Activated naive CD4-positive, alpha-beta T cell (primary cell): ENCODE measurements at places on chromosomes 11 and 22.

- DNase-seq = no peak
Observed at GRCh38 chr22:37985751-37986281, 1.5 kb upstream of the SOX10 start.

- no peak for DNase-seq
Observed at GRCh38 chr22:40741116-40741515, 61.8 kb downstream of the MCHR1 start.

DNA sequence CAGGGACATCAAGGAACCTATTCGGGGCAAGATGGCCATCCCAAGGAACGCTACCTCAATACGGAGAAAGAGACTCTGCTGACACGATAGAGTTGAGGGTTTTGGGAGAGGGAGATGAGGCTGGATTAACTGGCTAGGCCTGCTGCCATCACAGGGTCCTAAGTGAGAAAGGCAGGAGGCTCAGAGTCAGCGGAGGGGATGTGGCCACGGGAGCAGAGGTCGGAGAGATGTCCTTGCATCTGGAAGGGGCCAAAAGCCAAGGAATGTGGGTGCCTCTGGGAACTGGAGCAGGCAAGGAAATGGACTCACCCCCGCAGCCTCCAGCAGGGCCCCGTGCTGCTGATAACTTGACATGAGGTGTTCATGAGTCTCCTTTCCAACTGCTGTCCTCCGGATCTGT is 31.0 kb upstream of the RFPL3 start:
- DNase-seq = no peak

DNA sequence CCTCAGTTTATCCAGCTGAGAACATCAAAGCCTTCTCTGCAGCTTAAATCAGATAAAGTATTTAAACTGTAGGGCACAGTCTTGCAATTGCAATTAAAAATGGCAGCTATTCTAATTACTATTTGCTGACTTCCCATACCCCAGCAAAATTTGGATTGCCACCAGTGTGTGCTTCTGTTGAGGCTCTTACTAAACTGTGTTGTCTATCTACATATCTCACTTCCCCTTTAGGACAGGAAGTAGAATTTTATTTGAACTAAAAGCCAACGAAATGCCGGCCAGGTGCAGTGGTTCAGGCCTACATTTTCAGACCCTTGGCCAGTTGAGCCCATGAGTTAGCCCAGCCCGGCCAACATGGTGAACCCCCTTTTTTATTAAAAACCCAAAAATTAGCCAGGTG is 7.1 kb downstream of the SAA4 start:
- DNase-seq = no peak

DNA sequence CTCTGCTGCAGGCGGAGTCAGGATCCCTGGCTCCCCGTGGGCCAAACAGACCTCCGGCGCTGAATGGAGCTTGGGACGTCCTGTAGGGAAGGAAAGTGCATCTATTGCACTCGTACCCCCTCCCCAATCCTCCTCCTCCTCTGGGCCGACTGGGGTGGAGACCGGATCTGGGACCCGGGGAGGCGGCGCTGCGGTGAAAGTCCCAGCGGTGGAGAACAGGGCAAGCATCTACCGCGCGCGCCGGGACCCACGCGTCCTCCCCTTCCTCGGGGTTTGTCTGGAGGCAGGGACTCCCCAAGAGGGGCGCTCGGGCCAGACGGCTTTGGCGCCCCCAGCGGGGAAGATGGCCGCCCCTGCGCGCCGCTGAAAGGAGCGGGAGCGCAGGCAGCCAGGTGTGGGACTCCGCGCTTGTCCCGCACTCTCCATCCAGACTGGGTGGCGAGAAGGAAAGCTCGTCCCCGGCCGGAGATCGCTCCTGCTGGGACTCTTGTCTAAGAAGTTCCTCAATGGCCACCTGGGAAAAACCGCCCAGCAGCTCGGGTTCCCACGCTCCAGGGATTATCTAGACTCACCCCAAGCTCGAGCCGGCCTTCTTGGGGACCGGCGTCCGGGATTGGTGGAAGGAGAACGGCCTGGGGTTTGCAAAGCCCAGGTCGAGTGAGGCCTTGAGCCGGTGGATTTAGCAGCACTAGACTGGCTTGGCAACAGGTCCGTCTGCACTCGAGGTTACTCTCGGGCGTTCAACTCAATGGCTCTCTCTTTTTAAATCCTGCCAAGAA is 718 bp downstream of the FADS2 start:
- no peak for DNase-seq

GRCh38 chr22:27616033-27616432 is 185.5 kb downstream of the MN1 start:
- no peak for DNase-seq

- DNase-seq = no peak
Observed at GRCh38 chr11:102081313-102081712, 28.9 kb upstream of the YAP1 start.

- DNase-seq = no peak
Observed at GRCh38 chr11:16841984-16842383, 103.5 kb downstream of the C11orf58 start.

GRCh38 chr22:22989856-22990255 is 80.5 kb upstream of the GNAZ start:
- no peak for DNase-seq

GRCh38 chr22:39133871-39134270 is 18.6 kb downstream of the CBX7 start:
- DNase-seq = no peak

DNA sequence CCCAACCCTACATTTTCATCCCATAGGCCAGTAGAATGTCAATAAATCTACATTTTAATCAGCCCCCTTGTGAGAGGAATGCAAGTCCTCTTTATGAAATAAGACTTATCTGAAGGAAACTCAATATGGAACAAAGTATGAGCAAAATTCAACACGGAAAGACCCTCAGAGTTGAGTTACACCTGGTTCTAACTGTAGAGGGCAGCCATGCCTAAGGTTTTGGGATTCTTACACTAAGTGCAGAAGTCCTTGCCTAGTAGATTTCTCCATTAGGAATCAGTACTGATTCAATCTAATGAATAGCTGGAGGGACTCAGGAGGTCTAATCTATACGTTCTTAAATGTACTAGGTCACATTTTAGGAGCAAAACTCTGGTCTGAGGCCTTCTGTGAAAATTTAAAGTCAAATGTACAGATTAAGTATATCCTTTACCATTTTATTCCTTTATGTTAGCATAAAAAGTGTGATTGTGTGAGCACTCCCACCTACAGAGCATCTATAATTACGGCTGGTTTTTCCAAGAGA is 904.5 kb downstream of the DLG2 start:
- no peak for DNase-seq

GRCh38 chr22:28899199-28899853 is 16.0 kb downstream of the ZNRF3 start:
- DNase-seq = peak; percentile 20

DNA sequence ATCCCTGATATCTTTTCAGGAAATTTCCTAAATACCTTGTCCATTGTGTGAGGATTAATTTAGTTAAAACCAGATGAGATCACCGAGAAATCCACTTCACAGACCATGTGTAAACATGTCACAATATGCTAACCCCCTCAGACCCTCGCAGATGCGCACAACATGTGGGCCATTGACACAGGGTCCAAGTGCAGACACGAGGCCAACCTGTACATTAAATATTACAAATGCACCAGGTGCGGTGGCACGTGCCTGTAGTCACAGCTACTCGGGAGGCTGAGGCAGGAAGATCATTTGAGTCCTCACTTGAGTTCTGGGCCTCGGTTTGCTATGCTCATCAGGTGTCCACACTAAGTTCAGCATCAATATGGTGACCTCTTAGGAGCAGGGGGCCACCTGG is 9.9 kb upstream of the TMPRSS4 start:
- DNase-seq = no peak

DNA sequence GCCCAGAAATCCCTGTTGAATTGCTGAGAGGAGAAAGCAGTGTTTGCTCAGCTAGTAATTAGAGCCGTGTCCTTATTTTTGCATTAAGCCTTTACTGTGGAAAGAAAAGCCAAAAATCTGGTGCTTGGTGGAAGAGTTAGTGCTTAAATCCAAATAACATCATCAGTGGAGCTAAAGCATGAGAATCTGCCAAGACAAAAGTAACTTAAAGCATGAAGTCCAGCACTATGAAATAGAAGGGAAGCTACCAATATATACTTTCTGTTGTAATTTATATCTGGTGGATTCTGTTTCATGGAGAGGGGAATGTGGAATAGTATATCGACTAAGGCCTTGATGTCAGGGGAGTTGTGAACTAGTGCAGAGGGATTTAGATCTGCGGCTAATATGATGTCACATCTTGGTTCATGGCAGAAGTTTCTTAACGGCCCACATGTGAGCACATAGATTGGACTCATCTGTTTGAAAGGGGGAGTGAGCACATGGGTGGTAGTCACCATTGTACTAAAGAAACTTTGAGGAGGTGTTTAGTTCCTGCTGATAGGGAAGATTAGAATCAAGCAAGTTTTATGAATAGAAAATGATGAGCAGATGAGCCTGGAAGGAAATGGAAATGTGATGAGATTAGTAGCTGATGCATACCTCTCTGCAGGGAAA is 224.4 kb upstream of the MTNR1B start:
- DNase-seq = no peak

- no peak for DNase-seq
Observed at GRCh38 chr11:18282626-18283025, 16.6 kb downstream of the SAA1 start.
